ENCODE measurements at places on chromosomes 13 and 19.

DNA sequence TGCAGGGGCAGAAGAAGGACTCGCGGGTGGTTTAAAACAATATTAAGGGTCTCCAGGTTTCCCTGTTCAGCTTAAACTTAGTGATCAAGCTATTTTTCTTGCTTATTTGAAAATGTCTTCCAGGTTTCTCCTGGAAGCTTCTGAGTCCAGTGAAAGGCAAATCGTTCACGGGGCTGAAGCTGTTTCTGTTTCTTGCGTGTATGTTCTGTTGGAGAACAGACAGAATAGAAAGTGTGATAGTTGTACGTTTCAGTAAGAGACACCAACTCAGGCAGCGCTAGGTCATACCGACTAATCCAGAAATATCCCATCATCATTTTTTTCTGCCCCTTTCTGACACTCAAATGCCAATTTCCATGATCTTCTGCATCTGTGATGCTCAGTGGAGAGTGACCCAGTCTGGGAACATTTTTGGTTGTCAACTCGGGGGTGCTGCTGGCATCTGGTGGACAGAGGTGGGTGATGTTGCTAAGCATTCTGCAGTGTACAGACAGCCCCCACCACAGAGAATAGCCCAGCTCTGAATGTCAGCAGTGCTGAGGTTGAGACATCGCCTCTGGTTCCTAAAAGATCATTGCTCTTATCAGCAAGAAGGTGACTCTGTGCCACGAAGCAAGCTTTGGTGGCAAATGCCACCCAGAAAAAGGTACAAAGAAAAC is 4.3 kb downstream of the KLF2 start:
- peaks cover 66% of the 10 kb centered on the region for H3K27me3 ChIP-seq
- no peak overlapping the region for H3K4me3 ChIP-seq
- H3K27ac ChIP-seq = no peak overlapping the region
- H3K4me1 ChIP-seq = 0 out of 2 replicates have a peak, but pooled peaks cover 5% of the 10 kb centered on the region

- H3K4me1 ChIP-seq = peaks cover 16% of the 10 kb centered on the region
- H3K27me3 ChIP-seq = peaks cover 60% of the 10 kb centered on the region
- H3K27ac ChIP-seq = no peak overlapping the region
- H3K36me3 ChIP-seq = peaks cover 10% of the 10 kb centered on the region
- no peak for DNase-seq
- H3K4me3 ChIP-seq = no peak overlapping the region
These were observed 127.2 kb upstream of the TSC22D1 start for GRCh38 chr13:44703371-44703770.

- no peak for DNase-seq
- H3K4me3 ChIP-seq = peak overlapping the region; percentile 88
- peaks cover 55% of the 10 kb centered on the region for H3K4me1 ChIP-seq
- H3K36me3 ChIP-seq = peaks cover 11% of the 10 kb centered on the region
- H3K27ac ChIP-seq = peak overlapping the region; percentile 87
These were observed 595 bp upstream of the RAB20 start for GRCh38 chr13:110562036-110562597.

DNA sequence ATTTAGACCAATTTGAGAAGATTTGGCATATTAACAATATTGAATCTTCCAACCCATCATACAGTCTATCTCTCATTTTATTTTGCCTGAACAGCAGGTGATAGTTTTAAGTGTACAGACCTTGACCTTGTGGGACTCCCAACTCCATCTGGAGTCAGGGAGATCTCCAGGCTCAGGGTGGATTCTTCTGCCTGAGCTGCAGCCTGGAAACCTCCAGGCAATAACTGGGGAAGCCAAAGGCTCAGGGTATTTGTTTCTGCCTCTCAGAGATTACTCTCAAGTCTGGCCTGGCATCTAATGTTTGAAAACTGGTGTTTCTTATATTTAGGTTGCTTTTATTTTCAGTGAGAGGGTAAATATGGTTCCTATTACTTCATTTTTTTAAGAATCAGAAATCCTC is 102.1 kb upstream of the C1QTNF9B start:
- peaks cover 23% of the 10 kb centered on the region for H3K4me1 ChIP-seq
- H3K36me3 ChIP-seq = peaks cover 15% of the 10 kb centered on the region
- DNase-seq = no peak
- H3K4me3 ChIP-seq = no peak overlapping the region
- no peak overlapping the region for H3K27ac ChIP-seq

GRCh38 chr13:28185256-28185655 is 46.9 kb downstream of the PAN3 start:
- no peaks in the 10 kb centered on the region for H3K27me3 ChIP-seq
- peaks cover 11% of the 10 kb centered on the region for H3K4me1 ChIP-seq
- DNase-seq = no peak
- 0 out of 2 replicates have a peak overlapping the region, but pooled peaks have one; percentile 15 for H3K27ac ChIP-seq
- H3K36me3 ChIP-seq = 0 out of 2 replicates have a peak, but pooled peaks cover 3% of the 10 kb centered on the region
- H3K4me3 ChIP-seq = no peak overlapping the region

- peaks cover 27% of the 10 kb centered on the region for H3K4me1 ChIP-seq
- no peaks in the 10 kb centered on the region for H3K36me3 ChIP-seq
- DNase-seq = no peak
- no peak overlapping the region for H3K27ac ChIP-seq
- no peaks in the 10 kb centered on the region for H3K27me3 ChIP-seq
These were observed 244.4 kb downstream of the DLEU7 start for GRCh38 chr13:50599046-50599445.

GRCh38 chr13:24274452-24275021 is 34.8 kb upstream of the C1QTNF9 start:
- peaks cover 14% of the 10 kb centered on the region for H3K4me1 ChIP-seq
- H3K4me3 ChIP-seq = no peak overlapping the region
- DNase-seq = no peak
- 0 out of 2 replicates have a peak, but pooled peaks cover 5% of the 10 kb centered on the region for H3K36me3 ChIP-seq
- no peaks in the 10 kb centered on the region for H3K27me3 ChIP-seq

GRCh38 chr13:43489233-43489632 is 297.5 kb downstream of the ENOX1 start:
- no peak overlapping the region for H3K4me3 ChIP-seq
- no peak for DNase-seq
- no peak overlapping the region for H3K27ac ChIP-seq
- no peaks in the 10 kb centered on the region for H3K4me1 ChIP-seq
- H3K36me3 ChIP-seq = no peaks in the 10 kb centered on the region

DNA sequence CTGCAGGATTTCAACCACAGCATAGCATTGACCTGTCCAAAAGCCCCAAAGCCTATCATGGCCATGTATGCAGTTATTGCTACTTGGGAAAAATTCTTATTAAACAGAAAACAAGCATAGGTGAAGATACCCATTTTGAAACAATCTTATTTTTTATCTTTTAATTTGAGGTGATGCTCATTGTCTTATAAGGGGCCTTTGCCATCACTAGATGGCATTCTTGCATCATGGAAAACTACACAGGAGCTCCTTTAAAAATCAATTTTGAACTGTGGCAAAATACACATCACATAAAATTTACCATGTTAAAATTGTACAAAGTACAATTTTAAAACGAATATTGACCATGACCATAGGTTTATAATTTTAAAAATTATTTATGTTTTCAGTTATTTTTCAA is 38.9 kb upstream of the ZNF835 start:
- H3K36me3 ChIP-seq = peaks cover 68% of the 10 kb centered on the region
- H3K4me1 ChIP-seq = no peaks in the 10 kb centered on the region
- no peak for DNase-seq
- H3K27ac ChIP-seq = no peak overlapping the region
- H3K27me3 ChIP-seq = peaks cover 12% of the 10 kb centered on the region

GRCh38 chr13:48580185-48580803 is 47.4 kb upstream of the RCBTB2 start:
- H3K36me3 ChIP-seq = no peaks in the 10 kb centered on the region
- no peaks in the 10 kb centered on the region for H3K27me3 ChIP-seq
- peak; percentile 71 for DNase-seq
- no peak overlapping the region for H3K27ac ChIP-seq

DNA sequence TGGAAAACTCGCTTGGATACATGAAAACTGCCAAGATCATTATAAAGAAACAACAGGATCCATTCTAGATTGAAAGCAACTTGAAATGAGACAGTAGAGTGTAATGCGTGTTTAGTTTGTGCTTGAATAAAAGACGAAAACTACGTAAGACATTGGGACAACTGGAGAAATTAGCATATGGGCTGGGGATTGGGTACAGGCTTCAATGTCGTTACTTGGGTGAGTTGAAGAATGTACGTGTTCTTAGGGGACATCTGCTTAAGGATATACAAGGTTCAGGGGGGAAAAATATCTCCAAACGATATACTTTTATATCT is 471 bp upstream of the ERVK3-1 start:
- H3K36me3 ChIP-seq = peaks cover 44% of the 10 kb centered on the region
- no peak for DNase-seq
- peaks cover 17% of the 10 kb centered on the region for H3K4me1 ChIP-seq
- no peaks in the 10 kb centered on the region for H3K27me3 ChIP-seq
- H3K27ac ChIP-seq = peak overlapping the region; percentile 96

DNA sequence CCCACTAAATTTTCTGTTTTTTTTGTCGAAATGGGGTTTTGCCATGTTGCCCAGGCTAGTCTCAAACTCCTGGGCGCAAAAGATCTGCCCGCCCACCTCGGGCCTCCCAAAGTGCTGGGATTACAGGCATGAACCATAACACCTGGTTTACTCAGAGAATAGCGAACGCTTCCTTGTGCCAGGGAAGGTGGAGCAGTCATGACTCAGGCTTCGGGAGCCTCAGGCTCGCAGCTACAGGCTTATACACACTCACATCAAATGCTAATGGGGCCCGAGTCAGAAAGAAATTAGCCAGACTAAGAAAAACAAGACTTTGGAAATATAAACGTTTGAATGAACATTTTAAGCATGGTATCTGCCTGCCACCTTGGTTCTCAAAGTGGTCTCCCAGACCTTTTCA is 11.0 kb upstream of the TPT1 start:
- H3K27ac ChIP-seq = no peak overlapping the region
- no peaks in the 10 kb centered on the region for H3K4me1 ChIP-seq
- DNase-seq = no peak
- H3K36me3 ChIP-seq = peaks cover 37% of the 10 kb centered on the region
- no peak overlapping the region for H3K4me3 ChIP-seq

DNA sequence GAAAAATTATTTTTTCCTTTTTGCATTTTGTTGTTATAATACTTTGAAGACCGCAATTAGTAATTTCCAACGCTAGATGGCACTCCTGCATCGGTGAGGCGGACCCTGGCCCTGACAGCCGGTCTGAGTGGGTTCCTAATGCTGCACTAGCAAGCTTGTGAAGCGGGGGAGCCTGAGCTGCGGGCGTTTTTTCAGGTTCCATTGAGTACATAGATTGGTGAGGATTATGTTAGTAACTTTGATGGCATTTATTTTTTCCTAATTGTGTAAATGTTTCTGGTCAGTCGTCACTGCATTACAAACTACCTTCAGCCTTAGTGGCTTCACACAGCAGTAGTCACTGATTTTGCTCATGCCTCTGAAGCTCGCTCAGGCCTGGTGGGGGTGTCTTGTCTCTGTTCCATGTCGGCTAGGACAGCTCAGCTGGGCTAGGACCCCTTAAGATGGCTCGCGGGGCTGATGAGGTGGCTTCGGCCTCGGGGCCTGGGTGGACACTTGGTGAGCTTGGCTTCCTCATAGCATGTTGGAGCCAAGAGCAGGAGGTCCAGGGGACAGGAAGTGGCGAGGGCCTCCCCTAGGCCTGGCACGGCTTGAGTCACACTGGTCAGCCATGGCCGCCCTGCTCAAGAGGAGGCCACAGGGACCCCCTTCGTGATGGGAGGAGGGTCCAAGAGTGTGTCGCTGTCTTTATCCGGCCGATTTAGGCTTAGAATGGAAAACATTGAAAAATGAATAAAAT is 25.0 kb downstream of the ERCC5 start:
- H3K4me3 ChIP-seq = no peak overlapping the region
- no peak overlapping the region for H3K27ac ChIP-seq
- peak; percentile 62 for DNase-seq

DNA sequence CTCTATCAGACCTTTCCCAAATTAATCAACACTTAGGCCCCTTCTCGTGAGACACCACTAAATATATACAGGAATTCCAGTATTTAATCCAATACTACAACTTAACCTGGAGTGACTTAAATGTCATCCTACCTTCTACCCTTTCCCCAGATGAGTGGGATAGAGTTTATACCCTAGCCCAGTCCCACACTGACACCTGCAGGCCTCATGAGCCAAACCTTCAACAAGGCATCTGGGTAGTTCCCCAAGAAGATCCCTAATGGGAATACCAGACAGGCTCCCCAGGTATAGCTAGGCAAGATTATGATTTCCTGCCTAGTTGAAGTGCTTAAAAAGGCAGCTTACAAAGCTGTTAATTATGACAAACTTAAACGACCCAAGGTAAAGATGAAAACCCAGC is 15.9 kb downstream of the ZNF83 start:
- H3K4me1 ChIP-seq = no peaks in the 10 kb centered on the region
- H3K4me3 ChIP-seq = no peak overlapping the region
- H3K36me3 ChIP-seq = peaks cover 42% of the 10 kb centered on the region
- H3K27ac ChIP-seq = peak overlapping the region; percentile 41
- peak; percentile 37 for DNase-seq
- H3K27me3 ChIP-seq = no peaks in the 10 kb centered on the region

GRCh38 chr19:5398693-5399057 is 56.5 kb upstream of the ZNRF4 start:
- H3K27me3 ChIP-seq = peaks cover 25% of the 10 kb centered on the region
- no peaks in the 10 kb centered on the region for H3K36me3 ChIP-seq
- H3K4me1 ChIP-seq = peaks cover 30% of the 10 kb centered on the region
- no peak overlapping the region for H3K27ac ChIP-seq
- H3K4me3 ChIP-seq = no peak overlapping the region
- no peak for DNase-seq

GRCh38 chr13:50594276-50595051 is 249.0 kb downstream of the DLEU7 start:
- H3K27me3 ChIP-seq = no peaks in the 10 kb centered on the region
- H3K27ac ChIP-seq = peak overlapping the region; percentile 81
- H3K36me3 ChIP-seq = no peaks in the 10 kb centered on the region
- H3K4me1 ChIP-seq = peaks cover 23% of the 10 kb centered on the region
- no peak overlapping the region for H3K4me3 ChIP-seq
- peak; percentile 43 for DNase-seq

GRCh38 chr19:6223461-6224307 is 56.1 kb downstream of the MLLT1 start:
- H3K27ac ChIP-seq = no peak overlapping the region
- H3K36me3 ChIP-seq = peaks cover 8% of the 10 kb centered on the region
- H3K4me1 ChIP-seq = no peaks in the 10 kb centered on the region
- DNase-seq = no peak

GRCh38 chr13:20492641-20493040 is 33.0 kb downstream of the CRYL1 start:
- peak; percentile 62 for DNase-seq
- peaks cover 6% of the 10 kb centered on the region for H3K4me1 ChIP-seq
- H3K27me3 ChIP-seq = no peaks in the 10 kb centered on the region
- no peaks in the 10 kb centered on the region for H3K36me3 ChIP-seq
- H3K27ac ChIP-seq = no peak overlapping the region

- no peak overlapping the region for H3K27ac ChIP-seq
- no peaks in the 10 kb centered on the region for H3K36me3 ChIP-seq
- peaks cover 27% of the 10 kb centered on the region for H3K4me1 ChIP-seq
- peaks cover 19% of the 10 kb centered on the region for H3K27me3 ChIP-seq
- H3K4me3 ChIP-seq = peak overlapping the region; percentile 74
These were observed 1.5 kb downstream of the MAST3 start for GRCh38 chr19:18098891-18099622.

GRCh38 chr19:43309466-43309865 is 40.1 kb upstream of the PSG9 start:
- no peak for DNase-seq
- no peaks in the 10 kb centered on the region for H3K36me3 ChIP-seq
- H3K27ac ChIP-seq = no peak overlapping the region
- peaks cover 5% of the 10 kb centered on the region for H3K27me3 ChIP-seq
- H3K4me3 ChIP-seq = no peak overlapping the region
- H3K4me1 ChIP-seq = peaks cover 4% of the 10 kb centered on the region

Measured in WTC11 (cell line).